Cerebellum (tissue), 4 donors: ENCODE measurements at places on chromosomes 12 and 14. TPM values are rescaled to one million over a fixed set of nuclear protein-coding genes. Genes with fewer than 3 reads are reported as not detected.

DNA sequence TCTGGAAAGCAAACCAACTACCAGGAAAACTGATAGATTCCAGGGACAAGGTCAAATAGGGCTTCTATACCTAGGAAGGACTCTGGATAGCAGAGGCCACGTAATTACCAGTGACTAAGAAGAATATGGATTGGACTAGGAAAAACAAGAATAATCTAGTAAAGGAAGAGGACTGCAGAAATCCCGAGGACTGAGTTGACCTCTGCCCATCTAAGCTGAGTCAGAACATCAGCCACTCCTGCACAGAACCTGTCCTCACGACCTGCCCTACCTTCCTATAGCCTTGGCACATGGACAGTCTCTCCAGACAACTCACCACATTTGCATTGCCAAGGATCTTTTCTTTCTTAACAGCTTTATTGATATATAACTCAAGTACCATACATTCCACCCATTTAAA lies 2.3 kb downstream of the OR6J1 start:
- DNase-seq: no peak

GRCh38 chr12:111034083-111034885 lies 113.9 kb upstream of the MYL2 start:
- no peak for DNase-seq

DNA sequence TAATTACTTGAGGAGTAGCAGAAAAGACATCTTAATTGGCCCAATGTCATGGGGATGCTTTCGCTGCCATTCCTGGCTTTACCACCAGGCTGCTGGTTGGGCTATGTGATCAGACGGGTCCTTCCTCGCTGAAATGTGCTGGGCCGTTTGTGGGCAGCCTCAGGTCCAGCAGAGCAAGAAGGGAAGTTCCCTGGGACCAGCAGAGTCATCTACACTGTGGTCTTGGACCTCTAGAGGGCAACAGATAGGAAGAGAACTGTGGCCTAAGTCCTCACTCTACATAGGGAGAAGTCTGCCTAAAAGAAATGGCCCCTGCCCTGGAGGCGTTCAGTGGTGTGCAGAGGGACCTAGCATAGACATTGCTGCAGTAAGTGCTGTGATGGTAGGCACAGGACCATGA lies 10.9 kb downstream of the EVL start:
- DNase-seq: no peak

- no peak for DNase-seq
These were observed 6.5 kb upstream of the DEGS2 start for GRCh38 chr14:100165831-100166440.

- DNase-seq: no peak
These were observed 48.9 kb downstream of the BDKRB1 start for GRCh38 chr14:96304956-96305355.

Gene PSME2
- total RNA-seq: 25.9 TPM

Gene TBC1D30
- 30.9 TPM for total RNA-seq
